ENCODE measurements at places on chromosomes 12 and 14.

- no peak for DNase-seq
These were observed 70.9 kb upstream of the PPP4R3A start for GRCh38 chr14:91580876-91581577.

- DNase-seq = no peak
These were observed 23.3 kb downstream of the CYP46A1 start for GRCh38 chr14:99707420-99707819.

- no peak for DNase-seq
These were observed 9.5 kb downstream of the TBX3 start for GRCh38 chr12:114674251-114675047.

- no peak for DNase-seq
These were observed 8.2 kb downstream of the TDG start for GRCh38 chr12:103973909-103974308.

GRCh38 chr12:49698619-49699545 lies 8.3 kb downstream of the FMNL3 start:
- DNase-seq = no peak

All from stimulated activated CD4-positive, alpha-beta T cell treated with anti-CD3 and anti-CD28 coated beads, Interleukin-12 subunit alpha, Interleukin-12 subunit beta, amount 100 ng/mL, for 24 hours (primary cell).